ENCODE measurements at places on chromosomes 5 and 9.

- DNase-seq = peak; percentile 45
Measured at GRCh38 chr9:136625101-136626065, 37.3 kb upstream of the EGFL7 start.

DNA sequence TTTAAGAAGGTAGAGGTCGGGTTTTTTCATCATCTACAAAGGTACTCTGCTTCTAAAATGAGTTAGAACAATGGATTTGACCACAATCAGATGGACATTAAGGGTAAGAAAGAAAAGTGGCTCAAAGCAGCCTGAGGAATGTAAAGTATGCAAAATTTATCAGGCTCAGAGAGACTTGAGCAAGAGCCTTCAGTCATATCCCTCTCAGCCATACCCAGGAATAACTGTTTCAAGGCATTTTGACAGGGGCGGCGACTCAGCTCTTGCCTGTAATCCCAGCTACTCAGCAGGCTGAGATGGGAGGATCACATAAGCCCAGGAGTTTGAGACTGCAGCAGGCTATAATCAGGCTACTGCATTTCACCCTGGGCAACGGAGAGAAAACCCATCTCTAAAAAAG, 38.8 kb upstream of the ANXA2R start:
- DNase-seq = no peak

GRCh38 chr5:148452499-148453193, 68.9 kb downstream of the FBXO38 start:
- no peak for DNase-seq

DNA sequence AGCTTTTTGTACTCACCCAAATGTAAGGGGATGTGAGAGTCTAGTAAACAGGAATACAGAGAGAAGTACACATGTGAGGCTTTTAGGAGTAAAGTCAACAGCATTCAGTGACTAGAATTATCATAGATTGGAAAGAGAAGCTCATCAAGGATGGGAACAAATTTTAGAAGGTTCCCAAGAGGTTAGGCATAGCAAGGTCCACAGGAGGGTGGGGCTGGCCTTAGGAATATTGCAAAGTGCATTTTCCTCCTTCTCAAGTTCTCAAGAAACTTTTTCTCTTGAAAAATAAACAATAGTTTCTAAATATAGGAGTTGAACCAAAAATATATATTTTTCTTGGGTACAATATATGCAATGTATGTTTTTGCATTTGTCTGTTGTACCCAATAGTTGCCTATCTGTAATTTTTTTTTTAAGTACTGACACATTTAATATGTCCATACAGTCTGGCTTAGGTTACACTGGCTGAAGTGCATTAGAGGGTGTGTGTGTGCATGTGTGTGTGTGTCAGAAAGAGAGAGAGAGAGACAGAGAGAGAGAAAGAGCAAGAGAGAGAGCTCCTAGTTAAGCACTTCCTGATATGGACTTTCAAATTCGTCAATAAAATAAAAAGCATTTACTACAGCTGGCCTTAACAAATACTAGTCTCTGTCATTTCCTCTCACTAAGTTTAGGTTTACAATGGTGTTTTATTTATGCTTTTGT, 62.2 kb downstream of the SNX18 start:
- DNase-seq = no peak

DNA sequence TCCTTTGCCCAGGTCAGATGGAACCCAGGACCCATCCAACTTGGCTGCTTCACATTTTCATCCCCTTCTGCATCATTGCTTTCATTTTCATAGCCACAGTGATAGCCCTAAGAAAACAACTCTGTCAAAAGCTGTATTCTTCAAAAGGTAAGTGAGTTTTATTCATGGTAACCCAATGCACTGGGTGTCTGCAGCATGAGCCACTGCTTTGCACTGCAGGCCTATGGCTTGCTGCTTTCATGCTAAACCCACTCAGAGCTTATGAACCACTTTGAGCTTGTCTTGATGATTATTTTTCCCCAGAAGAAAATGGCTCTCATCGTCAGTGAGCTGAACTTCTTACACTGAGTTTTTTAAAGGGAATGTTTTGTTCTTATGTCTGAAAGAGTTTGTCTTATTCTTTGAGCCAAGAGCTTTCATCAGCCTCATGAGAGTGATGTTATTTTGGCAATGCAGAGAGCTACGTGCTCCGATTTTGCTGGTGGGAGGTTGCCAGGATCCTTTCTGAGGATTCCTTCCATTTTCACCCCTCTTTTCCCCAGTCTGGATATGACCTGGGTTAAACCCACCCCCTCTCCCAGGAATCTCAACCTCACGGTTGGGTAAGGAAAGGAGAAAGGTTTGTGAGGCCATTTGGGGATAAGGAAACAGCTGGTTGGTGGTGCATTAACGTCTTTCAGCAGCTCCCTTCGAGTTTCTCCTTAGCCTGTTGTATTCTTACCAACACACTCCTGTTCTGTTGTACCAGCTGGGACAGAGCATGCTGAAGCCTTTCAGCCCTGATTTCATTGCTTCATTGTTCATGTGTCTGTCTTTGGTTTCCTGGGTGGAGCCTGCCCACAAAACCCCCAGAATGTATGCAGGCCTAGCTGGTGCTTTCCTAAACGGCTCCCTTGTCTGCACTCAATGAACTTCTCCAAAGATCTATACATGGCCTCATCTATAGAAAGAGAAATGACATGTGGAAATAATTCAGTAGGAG, 47.6 kb downstream of the PDCD1LG2 start:
- DNase-seq = no peak

- no peak for DNase-seq
Measured at GRCh38 chr5:83492331-83492730, 20.8 kb downstream of the VCAN start.

DNA sequence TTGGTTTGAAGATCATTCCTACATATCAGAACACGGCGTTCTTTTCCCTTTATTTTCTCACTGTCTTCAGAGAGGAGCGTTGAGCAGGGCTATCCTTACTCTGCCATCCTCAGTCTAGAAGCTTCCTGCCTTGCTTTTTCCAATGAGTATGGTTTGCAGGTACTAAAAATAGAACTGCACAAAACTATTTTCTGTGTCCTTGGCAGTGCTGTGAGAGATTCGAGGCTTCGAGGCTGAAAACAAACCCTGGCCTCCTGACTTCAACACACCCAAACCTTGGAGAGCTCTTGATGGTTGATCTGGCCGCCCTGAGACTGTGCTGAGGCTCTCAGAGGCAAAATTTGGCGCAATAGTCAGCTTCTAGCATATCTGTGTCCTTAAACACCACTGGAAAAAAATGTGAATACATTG, 78.9 kb downstream of the GOLPH3 start:
- no peak for DNase-seq

DNA sequence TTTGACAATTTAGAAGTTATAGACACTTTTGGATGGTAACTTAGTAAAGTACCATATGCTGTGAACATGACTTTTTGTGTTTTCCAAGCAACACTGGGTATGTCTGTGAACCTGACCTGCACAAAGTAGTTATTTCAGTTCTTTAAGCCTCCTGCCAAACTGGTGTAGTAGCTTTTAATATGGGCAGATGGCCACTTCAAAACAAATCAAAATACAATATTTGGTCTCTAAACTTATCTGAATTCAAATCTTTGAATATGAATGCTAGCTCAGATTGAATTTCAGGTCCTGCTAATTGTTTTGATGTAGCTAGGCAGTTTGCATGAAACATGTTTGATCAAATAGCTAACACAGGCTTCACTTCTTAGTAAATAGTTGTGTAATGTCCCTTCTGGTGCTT, 1176.7 kb upstream of the CDH9 start:
- DNase-seq = no peak

GRCh38 chr5:37859805-37860204, 20.0 kb upstream of the GDNF start:
- no peak for DNase-seq

DNA sequence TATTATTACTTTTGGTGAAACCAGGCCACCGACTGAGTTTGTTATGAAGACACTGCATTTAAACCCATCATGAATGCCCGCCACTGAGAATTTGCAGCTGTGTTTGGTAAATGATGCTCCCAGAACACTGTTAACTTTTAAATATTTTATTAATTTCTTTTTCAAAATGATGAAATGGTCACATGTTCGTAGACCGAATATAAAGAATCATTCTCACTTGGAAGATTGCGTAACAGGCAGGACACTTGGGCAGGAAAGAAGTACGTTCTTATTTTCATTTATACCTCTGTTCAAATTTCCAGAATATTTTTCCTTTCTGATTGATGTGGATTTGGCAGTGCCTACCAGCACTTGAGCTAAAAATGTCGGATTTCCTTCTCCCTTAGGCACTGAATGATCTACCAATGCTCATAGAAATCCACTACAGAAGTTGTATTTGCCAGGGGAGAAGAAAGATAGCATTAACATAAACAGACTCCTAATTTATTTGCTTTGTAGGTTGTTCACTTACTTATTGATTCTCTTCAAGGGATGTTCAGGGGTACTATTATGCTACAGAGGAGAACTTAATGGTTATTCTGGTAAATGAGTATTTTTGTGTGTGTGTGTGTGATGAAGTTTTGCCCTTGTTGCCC, 13.8 kb downstream of the CYFIP2 start:
- DNase-seq = no peak

- no peak for DNase-seq
Measured at GRCh38 chr9:7186175-7186574, 428.4 kb downstream of the KDM4C start.

- no peak for DNase-seq
Measured at GRCh38 chr9:113653746-113654604, 190.4 kb downstream of the RGS3 start.

DNA sequence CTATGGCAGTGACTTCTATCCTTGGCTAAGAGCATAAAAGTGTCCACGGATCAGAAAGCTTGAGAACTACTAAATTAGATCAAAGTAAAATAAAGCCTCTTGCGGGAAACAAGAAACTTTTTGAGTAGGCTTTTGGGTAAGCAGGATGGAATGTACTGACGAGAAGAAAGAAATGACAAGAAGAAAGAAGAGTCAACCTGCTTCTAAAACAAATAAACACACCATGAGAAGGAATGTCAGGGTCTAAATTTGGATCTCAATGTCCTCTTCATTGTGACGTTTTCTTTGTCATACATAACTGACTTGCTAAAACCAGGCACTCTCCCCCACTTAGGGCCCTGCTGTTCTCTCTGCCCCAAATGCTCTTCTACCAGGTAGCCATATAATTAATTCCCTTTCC, 290.1 kb upstream of the PTGER4 start:
- no peak for DNase-seq

All from kidney capillary endothelial cell (primary cell).